ENCODE measurements at places on chromosomes 3 and 15.

DNA sequence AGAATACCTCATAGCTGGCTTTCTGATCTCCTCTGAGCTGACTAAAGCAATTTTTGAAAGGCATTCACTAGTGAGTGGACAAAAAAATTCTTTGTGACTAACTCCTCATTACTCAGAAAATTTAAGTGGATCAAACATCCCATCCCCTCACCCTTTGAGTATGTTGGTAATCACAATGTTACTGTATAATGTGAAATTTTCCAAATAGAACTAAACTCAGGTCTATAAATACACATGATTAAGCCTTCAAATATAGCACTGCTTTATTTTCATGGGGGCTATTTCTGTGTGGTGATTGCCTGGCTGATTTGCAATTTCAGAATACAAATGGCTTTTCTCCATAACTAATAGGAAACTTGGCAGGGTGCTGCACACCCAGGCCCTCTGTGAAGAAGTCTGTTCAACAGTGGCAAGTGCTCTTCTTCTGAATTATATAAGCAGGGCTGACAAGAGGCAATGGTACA lies 45.9 kb upstream of the ACTC1 start:
- peak; percentile 6 for DNase-seq

- DNase-seq = no peak
These were observed 32.9 kb downstream of the MEGF11 start for GRCh38 chr15:66220601-66221000.

GRCh38 chr15:64894395-64895056 lies 17.2 kb upstream of the ANKDD1A start:
- no peak for DNase-seq

DNA sequence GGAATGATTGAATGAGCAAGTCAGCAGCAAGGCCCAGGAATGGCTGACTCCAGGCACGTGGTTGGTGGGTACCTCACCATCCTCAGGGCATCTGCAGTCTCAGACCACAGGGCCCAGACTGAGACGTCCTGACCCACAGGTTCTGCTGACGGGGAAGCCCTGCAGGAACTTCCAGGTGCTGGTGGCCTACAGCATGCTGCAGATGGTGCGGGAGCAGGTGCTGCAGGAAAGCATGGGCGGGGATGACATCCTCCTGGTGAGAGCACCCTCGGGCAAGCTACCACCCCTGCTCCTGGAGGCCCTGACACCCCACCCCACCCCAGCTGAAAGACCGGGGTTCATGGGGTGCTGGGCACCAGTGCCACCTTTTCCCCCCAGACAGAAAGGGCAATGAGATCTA lies 14.1 kb downstream of the TBC1D21 start:
- no peak for DNase-seq

GRCh38 chr3:171835613-171836012 lies 7.5 kb upstream of the TMEM212 start:
- no peak for DNase-seq

DNA sequence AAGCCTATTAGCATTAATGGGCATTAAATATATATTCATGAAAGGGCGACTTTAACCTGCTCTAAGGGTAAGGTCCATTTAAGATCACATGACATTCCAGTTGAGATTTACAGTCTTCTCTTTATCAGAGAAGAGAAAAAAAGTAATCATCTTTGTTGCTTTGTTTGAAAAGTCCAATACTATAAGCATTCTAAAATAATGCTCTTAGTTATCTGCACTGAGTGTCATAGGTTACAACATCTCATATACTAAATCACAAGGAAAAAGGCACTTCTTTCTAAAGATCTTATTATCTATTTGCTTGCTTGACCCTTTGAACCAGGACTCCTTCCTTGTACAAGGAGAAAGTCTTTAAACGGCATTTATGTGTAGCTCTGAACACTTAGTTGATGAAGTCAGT lies 1.4 kb downstream of the TMEM207 start:
- no peak for DNase-seq

DNA sequence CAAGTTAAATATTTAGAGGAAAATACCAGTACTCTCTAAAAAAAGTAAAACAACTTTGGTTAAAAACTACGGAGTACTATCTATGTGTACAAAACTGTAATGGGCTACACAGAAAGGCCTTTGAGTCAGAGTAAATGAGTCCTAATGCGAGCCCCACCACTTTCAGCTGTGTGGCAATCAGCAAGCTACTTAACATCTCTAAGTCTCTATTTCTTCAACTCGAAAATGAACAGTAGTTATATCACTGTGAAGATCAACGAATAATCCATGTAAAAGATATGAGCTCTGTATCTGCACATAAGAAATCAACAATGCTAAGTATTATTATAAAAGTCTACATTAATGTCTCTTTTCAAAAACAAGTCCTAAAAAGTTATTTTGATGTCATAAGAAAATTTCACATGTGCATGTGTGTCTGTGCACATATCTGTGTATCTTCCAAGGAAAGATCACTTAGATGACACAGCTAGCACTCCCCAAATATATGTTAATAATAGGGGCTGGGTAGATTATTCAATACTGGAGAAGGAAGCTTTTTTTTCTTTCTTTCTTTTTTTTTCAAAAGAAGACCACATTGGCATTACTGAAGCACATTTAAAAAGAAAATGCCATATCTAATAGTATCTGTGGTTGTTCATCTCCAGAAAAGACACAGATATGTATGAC lies 58.8 kb downstream of the TBC1D5 start:
- no peak for DNase-seq

DNA sequence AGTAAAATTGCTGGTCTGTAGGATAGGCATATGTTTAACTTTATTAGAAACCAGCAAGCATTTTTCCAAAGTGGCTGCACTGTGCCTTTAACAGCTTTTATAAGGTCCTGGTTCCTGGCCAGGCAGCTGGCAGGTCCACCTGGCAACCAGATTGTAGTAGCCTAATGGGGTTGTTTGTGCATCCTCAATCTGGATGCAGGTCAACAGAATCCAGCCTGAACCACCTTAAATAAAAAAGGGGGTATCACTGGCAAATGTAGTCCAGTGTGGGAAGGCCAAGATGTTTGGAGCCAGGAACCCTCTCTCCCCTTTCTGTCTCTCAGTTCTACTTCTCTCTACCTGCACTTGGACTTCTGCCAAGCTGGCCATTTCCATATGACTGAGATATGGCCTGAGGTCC lies 200.3 kb downstream of the ZNF621 start:
- no peak for DNase-seq

DNA sequence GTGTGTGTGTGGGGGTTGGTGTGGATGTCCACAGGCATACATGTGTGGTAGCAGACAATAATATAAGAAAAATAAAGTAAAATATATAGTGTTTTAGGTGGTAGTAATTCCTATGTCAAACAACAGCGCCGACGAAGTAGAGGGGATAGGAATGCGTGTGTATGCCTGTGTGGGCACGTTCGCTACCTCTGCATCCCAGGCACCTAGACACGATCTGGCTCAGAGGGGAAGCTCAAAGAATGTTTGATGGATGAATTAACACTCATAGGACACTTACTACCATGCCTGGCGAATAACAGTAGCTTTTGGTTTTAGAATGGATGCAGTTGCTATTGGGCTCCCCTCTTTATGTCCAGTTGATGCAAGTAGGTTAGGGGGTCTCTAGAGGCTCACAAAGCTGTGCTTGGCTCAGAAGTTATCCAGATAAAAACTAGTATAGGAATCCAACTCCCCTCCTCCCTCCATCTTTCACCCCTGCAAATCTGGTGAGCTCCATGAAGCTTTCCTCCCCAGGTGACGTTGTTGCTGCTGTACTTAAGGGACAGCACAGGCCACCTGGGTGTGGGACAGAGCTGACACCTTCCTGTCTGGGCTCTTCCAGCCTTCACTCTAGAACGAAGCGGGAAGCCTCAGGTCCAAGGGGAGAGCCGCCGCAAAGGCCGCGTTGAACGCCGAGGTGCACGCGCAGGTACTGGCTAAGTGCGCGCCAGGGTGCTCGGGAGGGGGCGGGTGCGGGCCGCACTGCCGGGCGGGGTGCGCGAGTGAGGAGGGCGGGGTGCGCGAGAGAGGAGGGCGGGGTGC lies 192.6 kb upstream of the LYSMD4 start:
- peak; percentile 13 for DNase-seq

DNA sequence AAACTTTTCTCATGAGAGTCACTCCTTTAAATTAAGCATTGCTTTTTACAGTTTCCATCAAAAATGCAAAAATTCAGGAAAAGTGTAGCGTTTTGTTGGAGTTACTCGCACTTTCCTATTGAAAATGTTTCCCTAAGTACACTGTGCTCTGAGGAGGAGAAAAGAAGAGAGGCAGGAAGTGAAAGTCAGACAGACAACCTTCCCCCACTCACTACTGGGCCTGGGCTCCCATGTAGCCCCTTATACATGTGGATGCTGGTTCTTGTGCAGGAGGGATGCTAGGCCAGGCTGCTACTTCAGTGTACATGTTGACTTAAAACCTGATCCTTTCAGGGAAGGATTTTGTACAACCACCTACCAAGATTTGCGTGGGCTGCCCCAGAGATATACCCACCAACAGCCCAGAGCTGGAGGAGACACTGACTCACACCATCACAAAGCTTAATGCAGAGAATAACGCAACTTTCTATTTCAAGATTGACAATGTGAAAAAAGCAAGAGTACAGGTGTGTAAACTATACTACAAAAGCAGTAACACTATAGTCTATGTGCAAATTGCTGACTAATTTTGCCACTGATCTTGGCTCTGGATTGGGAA lies 15.1 kb downstream of the KNG1 start:
- no peak for DNase-seq

GRCh38 chr3:37591116-37591781 lies 270.4 kb upstream of the CTDSPL start:
- no peak for DNase-seq

DNA sequence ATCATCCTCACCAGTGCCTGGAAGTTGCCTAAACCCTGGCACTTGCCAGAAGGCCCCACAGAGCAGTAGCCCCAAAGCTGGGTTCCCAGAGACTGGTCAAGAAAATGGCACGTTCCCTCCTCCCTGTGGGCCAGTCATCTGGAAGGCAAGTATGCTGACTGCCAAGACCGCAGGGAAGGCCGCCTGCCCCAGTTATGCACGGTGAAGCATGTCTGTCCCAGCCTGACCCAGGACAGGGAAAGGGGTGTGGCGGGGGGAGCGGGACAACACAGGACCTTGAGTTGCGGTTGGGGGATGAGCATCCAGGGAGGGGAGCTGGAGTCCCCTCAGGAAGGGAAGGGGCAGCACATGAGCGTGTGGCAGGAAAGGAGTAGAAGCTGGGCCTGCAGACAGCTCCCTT lies 33.0 kb downstream of the RBPMS2 start:
- DNase-seq = no peak

- no peak for DNase-seq
These were observed 213.5 kb upstream of the CDIN1 start for GRCh38 chr15:36365963-36366362.

DNA sequence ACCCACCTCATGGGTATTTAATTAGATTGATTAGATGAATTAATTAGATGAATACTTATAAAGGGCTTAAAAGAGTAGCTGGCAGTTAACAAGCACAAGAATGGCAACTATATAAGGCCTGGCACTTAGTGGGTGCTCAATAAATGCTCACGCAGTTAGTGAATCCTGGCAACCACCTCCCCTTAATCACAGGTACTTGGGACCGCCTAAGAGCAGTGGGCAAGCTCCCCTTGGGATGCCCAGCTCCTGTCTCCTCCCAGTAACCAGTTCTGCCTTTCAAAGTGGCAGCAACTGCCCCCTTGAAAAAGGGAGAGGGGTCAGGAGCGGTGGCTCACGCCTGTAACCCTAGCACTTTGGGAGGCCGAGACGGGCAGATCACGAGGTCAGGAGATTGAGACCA lies 4.6 kb downstream of the LYZL4 start:
- no peak for DNase-seq

- DNase-seq = peak; percentile 92
These were observed at the start of gene P3H2 for GRCh38 chr3:190120269-190121060. P3H2 (minus strand) TSS chr3:190120897; CDS start chr3:190120731, 166 bp downstream.

- DNase-seq = no peak
These were observed 66.2 kb downstream of the CORO2B start for GRCh38 chr15:68644996-68645395.

DNA sequence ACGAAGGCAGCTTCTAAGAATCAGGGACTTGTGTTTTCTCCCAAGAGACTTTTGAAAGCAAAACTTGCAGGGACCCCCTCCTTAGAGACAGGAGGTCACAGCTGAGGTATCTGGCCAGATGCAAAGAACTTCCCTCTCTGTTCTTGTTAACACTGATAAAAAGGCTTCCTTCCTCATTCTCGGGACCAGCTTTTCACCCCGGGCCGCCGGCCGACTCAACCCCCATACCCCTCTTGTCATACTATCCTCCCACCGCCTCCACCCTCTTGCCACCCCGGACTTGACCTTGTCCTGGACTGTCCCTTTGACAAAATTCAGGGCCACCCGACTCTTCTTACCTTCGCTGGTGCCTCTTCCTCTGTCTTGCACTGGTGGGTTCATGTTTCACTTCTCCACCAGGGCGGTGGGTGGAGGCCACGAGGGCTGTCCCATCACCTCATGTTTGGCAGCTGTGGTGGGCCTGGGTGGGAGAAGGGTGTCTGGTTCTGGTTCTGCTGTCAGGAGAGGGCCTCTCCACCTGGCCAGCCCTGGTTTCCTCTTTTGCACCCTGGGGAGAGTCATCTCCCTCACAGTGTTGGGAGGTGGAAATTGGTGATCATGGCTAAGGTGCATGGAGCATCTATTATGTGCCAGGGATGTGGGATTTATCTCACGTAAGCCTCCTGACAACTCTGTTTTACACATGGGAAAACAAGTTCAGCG lies 32.5 kb downstream of the BHLHE40 start:
- DNase-seq = no peak

DNA sequence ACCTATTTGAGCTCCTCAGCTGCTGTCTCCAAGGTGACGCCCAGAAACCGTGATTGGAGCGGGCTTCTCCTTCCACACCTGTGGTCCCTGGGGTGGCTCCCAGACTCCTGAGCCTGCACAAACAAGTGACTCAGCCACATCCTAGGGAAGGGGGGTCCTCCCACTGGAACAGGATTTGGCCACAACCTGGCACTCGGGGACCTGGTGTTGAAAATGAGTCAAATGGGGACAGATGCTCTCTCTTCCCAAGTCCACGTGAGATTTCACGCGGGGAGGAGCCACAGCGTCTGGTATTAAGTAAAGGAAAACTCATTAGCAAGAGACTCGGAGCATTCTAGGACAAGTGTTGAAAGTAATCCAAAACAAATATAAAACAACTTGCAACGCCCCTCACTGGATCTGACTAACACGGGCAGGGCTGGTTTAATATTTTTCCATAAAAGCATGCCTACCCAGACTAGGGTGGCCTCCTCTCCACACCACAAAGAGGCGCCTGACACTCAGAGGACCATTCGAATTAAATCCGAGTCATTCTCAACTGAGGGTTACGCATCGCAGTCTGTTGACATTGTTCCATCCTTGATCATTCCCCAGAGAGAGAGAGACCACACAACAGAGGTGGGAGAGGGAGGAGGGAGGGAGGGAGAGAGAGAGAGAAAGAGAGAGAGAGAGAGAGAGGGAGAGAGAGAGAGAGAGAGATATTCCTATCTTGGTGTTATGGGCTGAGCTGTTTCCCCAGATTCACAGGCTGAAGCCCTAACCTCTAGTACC lies 74.4 kb downstream of the MGLL start:
- DNase-seq = peak; percentile 92

GRCh38 chr3:51710631-51711351 lies 3.9 kb downstream of the GRM2 start:
- peak; percentile 44 for DNase-seq

- no peak for DNase-seq
These were observed 814.5 kb downstream of the VGLL3 start for GRCh38 chr3:86176445-86176784.
